Motor neuron (in vitro differentiated cells): ENCODE measurements at places on chromosomes 3 and 15. TPM values are rescaled to one million over a fixed set of nuclear protein-coding genes. Genes with fewer than 3 reads are reported as not detected.

DNA sequence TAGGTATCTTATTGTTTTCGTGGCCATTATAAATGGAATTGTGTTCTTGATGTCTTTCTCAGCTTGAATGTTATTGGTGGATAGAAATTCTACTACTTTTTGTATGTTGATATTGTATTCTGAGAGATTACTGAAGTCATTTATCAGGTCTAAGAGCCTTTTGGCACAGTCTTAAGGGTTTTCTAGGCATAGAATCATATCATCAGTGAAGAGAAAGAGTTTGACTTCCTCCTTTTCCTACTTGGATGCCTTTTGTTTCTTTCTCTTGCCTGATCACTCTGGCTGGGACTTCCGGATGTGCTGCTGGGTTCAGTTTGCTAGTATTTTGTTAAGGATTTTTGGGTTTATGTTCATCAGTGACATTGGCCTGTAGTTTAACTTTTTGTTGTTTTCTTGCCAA, 527.1 kb downstream of the GRM7 start:
- no peak for ATAC-seq

DNA sequence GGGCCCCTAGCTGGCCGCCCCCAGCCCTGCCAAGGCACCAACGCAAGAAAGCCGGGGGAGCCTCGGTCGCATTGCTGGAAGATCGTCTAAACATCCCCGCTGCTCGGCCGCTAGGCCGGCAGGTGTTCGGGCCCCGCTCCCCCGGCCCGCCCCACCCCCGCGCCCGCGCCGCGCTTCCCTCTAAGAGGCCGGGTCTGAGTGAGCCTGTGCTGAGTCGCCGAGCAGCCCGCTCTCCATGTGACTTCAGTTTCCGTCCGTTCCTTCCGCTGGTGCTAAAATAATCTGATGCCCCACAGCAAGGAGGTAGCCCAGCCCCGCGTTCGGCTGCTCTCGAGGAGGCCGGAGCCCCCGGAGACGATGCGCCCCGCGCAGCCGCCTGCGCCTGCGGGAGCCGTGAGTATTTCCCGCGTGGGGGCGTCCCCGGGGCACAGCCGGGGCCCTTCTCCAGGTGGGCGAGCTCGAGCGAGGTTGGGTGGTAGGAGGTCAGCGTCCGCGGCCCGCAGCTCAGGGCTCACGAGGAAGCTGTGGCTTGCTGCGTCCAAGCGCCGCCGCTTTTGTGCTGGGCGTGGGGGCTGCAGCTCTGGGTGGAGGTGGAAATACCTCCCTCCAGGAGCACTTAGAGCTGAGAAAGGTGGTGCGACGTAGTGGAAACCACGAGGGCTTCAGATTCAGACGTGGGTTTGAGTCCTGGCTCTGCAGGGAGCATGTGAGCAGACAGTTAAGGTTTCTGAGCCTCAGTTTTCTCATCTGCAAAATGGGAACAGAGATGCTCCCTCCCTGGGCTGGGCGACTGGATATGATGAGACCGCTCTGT, at the start of gene NRROS:
Gene NRROS (plus strand): TSS at position 212 of the 814 bp plus-strand sequence. CDS start 14,846 bp downstream, outside the sequence.
- ATAC-seq: peak; percentile 91

GRCh38 chr3:74651292-74651691, 36.8 kb upstream of the CNTN3 start:
- no peak for ATAC-seq

DNA sequence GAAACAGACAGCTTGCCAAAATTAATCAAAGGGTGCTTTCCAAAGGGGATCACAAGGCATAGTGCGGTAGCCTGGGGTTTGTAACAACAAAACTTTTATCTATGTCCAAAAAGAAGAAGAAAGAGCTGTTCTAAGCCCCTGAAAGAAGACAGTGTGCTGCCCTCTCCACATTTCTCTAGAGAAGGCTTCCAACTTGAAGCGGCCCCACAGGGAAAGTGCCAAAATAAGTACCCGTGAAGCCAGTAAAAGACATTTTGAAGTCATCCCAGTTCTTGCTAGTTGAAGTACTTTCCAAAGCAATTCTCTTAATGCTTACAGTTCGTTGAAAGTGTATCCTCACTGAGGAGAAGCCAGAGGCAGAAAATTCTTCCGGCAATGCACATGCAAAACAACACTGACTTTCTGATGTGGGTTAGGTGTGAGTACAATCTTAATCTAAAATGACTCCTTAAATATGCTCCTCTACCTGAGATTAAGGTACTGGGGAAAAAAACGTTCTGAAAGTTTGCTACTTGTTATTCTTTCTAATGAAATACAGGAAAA, 21.3 kb downstream of the GPR15 start:
- ATAC-seq: no peak

- ATAC-seq: no peak
These were observed 1100.4 kb downstream of the ROBO2 start for GRCh38 chr3:78140274-78140673.

DNA sequence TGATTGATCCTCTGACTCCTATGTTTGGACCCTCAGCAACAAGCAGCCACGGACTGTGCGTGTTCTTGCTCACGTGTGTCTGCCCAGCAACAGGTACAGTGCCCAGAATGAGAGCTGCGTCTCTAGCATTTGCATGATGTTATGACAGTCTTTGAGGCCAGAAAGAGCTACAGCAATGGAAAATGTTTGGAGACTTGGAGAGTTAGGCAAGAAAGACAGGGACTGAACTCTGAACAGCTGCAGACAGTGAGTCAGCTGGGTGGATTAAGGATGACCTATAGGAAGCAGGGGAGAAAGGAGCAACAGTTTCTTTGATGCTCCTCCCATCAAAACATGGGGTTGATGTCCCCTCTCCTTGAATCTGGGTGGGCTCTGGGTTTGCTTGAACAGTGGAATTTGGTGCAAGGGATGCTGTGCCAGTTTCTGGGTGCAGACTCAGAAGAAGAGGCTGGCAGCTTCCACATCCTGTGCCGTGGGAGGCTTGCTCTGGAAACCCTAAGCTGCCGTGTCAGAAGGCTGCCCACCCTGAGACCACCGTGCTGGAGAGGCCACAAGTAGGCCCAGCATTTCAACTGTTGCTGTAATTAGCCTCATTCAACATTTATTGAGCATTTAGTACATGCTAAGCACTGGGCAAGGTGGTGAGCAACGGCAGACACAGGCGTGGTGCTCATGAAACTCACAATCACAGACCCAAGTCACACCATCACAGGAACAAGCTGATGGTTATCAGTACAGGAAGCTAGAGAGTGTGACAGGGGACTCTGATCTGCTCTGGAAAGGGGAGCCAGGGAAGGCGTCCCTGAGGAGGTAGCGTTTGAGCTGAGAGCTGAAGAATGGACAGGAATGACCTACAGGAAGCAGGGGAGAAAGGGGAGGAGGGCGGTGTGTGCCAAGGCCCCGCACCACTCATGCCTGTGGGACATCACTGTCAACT, 21.7 kb downstream of the CCR9 start:
- ATAC-seq: no peak

DNA sequence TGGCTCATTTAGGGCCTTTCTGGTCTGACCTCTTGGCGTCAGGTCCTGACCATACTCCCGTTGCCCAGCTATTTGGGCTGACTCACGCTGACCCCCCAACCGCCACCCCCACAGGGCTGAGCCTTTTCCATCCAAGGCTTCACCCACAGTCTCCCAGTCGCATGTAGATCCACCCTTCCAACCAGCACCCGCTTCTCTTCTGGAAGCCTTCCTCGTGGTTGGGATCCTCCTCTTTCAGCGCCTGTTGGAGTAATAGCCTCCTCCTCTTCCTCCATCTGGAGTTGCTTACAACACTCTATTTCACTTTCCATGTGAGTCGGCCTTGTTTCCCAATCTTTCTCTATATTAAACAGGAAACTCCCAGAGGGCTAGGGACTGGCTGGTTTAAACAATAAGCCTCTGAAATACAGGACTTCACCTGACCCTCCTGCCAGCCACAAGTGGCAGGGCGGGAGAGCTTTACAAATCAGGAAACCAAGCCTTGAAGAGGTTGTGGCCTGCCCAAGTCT, 2.1 kb upstream of the ALAS1 start:
- ATAC-seq: no peak

DNA sequence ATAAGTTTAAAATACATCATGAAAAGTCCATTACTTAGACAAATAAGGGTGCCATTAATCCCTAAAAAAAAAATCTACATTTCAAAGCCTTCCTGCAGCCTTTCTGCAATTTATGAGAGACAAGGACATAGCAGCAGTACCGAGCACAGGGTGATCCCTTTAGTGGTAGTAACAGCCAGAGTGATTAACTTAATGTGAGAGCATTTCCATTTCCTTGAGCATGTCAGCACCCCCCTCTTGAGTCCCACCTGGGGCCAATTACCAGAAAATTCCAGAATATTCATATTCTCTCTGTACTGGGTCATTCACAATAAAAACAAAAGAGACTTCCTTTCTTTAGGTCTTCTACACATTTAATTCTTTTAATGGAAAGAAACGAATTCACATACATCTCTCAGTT, 546.9 kb upstream of the CCDC54 start:
- no peak for ATAC-seq

DNA sequence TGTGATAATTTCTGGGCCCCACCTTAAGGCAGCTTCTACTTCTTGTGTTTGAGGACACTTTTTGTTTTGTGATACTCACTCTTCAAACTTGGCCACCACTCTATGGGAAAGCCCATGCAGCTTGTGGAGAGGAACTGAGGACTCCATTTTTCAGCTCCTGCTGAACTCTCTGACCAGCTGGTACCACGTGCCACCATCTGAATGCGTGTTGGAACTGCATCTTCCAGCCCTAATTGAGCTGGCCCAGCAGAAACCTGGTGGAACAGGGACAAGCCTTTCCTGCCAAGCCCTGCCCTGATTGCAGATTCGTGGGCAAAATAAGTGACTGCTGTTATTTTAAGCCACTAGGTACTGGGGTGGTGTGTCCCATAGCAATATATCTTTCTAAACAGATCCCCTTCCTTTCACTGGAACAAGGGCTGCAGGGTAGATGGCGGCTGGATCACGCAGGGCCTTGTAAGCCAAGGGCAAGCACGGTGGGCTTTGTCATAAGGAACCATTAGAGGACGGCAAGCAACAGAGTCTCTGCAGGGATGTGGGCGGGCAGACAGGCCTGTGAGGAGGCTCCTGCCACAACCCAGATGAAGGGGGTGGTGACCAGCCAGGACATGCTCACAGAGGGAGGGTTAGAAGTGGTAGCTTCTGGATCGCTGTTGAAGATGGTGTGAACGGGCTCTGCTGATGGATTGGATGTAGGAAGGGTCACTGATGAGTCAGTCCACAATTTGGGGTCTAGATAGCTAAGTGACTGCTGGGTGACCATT, 9.5 kb downstream of the H1-8 start:
- ATAC-seq: peak; percentile 35

- ATAC-seq: no peak
These were observed 207.8 kb downstream of the NTRK3 start for GRCh38 chr15:88048755-88049154.

DNA sequence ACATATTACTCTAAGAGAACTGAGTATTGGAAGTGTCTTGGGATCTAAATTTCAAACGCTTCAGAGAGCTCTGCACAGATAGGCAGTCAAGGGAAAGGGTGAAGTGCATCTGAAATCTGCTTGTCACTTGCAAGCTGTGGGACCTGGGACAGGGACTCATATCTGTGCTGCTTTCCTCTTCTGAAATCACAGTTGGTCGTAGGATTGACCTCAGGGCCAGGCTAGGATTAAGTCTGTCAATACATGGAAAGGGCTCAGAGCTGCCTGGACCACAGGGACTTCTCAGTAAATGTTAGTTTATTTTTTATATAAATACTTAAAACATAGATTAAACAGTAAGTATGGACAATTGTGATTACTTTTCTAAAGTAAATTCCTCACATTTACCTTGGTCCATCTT, 74.7 kb upstream of the CMTM7 start:
- no peak for ATAC-seq

DNA sequence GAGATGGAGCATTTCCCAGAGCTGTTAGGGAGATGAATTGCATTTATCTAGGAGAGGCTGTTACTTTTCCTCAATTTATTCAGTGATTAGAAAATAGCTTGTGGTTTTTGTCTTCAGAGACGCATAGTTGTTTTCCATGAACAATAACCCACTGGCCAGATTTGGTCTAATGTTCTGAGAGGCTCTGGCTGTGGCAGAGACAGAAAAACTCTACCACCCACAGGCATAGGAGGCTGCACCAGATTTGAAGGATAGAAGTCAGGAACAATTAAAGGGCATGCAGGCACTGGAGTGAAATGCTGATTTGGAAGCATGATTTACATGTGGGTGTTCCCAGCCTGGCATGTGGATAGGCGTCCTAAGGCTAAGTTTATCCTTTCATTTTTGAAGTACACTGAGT, 143.5 kb downstream of the NFKBIZ start:
- ATAC-seq: peak; percentile 96

GRCh38 chr3:124881976-124882697, 5.0 kb downstream of the ITGB5 start:
- ATAC-seq: no peak

DNA sequence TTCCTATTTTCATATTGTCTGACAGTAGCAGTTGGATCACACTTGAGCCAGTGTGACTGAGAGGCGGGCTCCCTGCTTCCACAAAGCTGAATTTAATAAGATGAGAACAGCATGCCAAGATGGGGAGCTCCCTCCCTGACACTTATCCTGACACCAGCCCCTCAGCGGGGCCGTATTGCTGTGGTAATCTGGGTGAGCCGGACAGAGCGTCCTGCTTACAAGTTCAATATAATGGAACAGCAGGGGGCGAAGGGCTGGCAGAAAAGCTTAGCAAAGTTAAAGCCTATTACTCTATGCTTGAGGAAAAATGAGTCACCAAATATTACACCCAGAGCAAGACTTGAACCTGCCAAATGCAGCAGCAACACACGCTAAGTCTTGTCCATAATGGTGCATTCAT, 163.8 kb upstream of the CMC1 start:
- peak; percentile 70 for ATAC-seq

DNA sequence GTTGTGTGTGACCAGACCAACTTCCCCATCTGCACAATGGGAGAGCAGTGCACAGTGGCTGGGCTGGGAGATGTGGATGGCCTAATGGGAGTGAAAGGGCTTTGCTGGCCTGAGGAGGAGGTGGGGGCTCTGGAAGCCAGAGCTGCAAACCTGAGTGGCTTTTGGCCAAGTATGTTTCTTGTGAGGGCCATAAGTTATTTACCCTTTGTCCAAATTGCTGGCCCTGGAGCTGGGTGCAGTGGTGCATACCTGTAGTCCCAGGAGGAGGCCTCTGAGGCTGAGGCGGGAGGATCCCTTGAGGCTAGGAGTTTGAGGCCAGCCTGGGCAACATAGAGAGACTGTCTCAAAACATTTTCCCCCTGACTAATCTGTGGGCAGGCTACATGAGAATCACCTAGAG, 129.1 kb downstream of the WNT7A start:
- ATAC-seq: no peak

- no peak for ATAC-seq
These were observed 47.8 kb downstream of the ISL2 start for GRCh38 chr15:76384409-76384808.

Gene BSN
- 0.27 and 0.31 TPM in 2 replicates for total RNA-seq

Gene ALAS1
- 47.3 and 51.1 TPM in 2 replicates for total RNA-seq

Gene ZNF660
- total RNA-seq: 4.3 and 7.0 TPM in 2 replicates

Gene NAALADL2
- total RNA-seq: 2.3 and 2.5 TPM in 2 replicates

Gene PLEKHO2
- 3.7 and 3.8 TPM in 2 replicates for total RNA-seq

Gene NR1I2
- total RNA-seq: 0.14 and 0.33 TPM in 2 replicates

Gene SV2B
- total RNA-seq: 117 and 128 TPM in 2 replicates

Gene SERINC4
- total RNA-seq: 0.46 and 0.88 TPM in 2 replicates

Gene PLA2G4D
- 0.31 TPM in 1 of 2 replicates, not detected in the other for total RNA-seq

Gene SLC9A9
- 3.0 and 5.8 TPM in 2 replicates for total RNA-seq

Gene C3orf85
- not detected in 2 replicates for total RNA-seq

Gene IL17RE
- total RNA-seq: 0.33 and 1.0 TPM in 2 replicates

Gene ANKRD63
- total RNA-seq: 0.66 TPM in 1 of 2 replicates, not detected in the other
